ENCODE measurements at places on chromosomes 1 and 21.

- no peak for DNase-seq
Observed at GRCh38 chr1:213982289-213982671, 5.5 kb upstream of the PROX1 start.

- DNase-seq: no peak
Observed at GRCh38 chr1:244199902-244200301, 148.8 kb downstream of the ZBTB18 start.

- DNase-seq: no peak
Observed at GRCh38 chr1:57134803-57135202, 169.0 kb upstream of the C8B start.

- DNase-seq: peak; percentile 56
Observed at GRCh38 chr1:68111519-68112436, 61.4 kb upstream of the DIRAS3 start.

DNA sequence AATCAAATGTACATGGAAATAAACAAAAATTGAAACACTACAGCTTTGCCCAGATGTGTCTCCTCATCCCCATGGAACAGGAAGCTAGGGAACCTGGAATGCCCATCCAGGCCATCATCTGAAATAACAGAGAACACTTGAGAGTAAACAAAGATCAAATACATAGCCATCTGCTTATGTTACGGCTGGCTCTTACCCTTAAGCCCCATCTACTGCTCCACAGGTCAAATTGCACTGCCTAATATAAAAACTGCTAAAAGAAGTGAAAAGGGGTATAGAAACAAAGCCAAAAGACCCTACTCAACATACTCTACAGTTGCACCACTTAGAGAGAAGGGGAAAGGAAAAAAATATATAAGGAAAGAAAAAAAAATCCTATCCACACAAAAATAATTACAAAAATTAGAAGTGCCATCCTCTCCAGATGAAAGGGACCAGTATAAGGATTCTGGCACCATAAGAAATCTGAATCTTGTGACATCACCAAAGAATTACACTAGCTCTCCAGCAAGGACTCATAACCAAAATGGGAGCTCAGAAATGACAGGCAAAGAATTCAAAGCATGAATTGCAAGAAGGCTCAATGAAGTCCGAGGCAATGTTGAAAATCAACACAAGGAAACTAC is 26.9 kb downstream of the OR6Y1 start:
- no peak for DNase-seq

DNA sequence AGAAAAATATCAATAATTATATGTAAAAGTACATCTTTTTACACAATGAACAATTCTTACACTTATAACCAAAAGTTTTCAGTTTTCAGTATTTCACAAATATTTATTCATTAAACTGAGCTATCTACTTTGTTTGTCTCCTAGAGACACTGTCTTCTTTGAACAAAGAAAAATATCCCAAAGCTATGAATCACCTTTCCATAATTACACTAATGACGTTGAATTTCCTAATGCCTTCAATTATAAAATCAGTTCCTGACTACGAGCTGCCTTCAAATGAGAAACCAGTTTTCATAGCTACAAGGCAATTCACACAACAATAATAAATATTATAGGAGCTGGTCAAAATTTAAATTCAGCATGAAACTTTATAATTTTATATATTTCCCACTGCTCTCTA is 201.8 kb upstream of the BRINP3 start:
- DNase-seq: no peak

DNA sequence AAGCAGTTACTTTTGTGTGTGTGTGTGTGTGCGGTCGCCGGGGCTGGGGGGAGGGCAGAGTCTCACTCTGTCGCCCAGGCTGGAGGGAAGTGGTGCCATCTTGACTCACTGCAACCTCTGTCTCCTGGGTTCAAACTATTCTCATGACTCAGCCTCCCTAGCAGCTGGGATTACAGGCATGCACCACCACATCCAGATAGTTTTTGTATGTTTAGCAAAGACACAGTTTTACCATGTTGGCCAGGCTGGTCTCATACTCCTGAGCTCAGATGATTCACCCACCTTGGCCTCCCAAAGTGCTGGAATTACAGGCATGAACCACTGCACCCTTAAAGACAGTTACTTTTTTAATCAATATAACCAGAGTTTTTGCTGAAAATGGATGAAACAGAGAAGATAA is 207.0 kb downstream of the PTPRC start:
- DNase-seq: no peak

DNA sequence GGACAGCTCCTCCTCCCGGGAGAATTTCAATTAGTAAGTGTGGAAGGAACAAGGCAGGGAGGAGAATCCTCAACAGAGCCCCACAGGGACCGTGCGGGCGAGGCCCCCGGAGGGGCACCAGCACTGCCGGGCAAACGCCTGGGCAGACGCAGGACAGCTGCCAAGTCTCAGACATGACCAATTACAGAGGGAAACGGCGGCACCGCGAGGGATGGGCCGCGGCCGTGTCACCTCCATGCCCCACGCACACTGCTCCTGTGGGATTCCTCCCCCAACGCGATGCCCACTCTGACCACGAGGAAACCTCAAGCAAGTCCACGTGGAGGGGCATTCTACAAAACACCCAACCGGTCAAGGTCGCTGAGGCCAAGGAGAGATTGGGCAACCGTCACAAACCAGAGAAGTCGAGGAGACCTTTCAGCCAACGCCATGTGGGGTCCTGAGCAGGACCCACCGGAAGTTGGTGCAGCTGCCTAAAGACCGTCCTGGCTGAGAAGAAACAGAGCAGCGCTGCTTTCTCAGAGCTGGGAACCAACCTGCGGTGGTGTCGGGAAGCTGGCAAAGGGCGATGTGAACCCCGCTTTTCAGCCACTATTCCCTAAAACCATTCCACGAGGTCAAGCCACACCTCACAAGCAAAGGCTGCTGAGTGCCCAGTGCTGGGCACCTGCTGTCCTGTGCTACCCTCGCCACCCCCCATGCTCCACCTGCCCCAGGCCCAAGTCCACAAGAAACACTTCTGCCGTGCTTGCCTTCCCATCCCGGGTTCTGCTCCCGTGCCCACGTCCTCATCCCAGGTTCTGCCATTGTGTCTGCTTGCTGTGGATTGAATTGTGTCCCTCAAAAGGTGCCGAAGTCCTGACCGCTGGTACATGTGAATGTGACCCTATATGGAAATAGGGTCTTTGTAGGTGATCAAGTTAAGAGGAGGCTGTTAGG is 1.4 kb upstream of the KRTAP10-4 start:
- DNase-seq: no peak

DNA sequence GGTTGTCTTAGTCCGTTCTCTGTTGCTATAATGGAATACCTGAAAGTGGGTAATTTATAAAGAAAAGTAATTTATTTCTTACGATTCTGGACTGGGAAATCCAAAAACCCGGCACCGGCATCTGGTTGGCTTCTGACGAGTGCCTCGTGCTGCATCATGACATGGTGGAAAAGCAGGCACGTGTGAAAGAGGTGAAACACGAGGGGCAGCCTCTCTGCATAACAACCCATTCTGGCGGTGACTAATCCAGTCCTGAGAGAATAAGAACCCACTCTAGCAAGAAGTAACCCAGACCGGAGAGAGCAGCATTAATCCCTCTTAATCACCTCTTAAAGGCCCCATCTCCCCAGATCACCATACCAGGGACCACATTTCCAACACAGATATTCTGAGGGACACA is 2.7 kb upstream of the EDEM3 start:
- DNase-seq: no peak

GRCh38 chr1:221683681-221684080 is 58.2 kb downstream of the DUSP10 start:
- DNase-seq: no peak

- DNase-seq: no peak
Observed at GRCh38 chr1:230792691-230793462, 45.7 kb downstream of the CAPN9 start.

DNA sequence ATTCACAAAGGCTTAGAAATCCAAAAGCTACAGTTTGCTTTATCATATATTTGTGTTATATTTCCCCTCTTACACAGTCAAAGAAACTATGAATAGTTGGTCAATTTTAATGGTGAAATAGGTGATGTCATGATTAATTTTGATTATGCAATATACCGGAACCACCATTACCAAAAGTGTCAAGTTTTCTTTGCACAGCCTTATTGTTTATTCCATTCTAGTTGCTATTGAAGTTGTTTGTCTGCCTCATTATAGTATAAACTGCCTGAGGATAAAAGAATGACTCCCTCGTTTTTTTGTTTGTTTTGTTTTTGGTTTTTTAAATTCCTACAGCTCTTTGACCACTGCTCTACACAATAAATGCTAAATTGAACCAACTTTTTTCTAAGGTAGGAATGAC is 690.6 kb upstream of the ZP4 start:
- no peak for DNase-seq

DNA sequence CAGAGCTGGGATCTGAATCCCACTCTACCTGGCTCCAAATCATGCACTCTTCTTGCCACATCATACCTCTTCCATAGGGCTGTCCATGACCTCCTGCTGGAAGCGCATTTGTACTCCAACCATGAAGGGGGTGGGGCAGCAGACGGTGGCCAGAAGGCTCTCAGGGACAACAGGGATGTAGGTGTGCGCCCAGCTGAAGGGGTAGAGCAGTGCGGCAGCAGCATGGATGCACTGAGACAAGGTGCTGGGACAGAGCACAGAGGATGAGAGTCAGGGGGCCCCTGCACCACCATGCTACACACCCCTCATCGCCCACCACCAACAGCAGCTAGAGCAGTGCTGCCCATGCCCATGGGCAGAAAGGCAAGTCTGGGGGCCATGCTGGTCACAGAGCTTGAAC is 8.4 kb downstream of the DENND2D start:
- DNase-seq: no peak

- no peak for DNase-seq
Observed at GRCh38 chr1:7516341-7516740, 254.8 kb upstream of the VAMP3 start.

DNA sequence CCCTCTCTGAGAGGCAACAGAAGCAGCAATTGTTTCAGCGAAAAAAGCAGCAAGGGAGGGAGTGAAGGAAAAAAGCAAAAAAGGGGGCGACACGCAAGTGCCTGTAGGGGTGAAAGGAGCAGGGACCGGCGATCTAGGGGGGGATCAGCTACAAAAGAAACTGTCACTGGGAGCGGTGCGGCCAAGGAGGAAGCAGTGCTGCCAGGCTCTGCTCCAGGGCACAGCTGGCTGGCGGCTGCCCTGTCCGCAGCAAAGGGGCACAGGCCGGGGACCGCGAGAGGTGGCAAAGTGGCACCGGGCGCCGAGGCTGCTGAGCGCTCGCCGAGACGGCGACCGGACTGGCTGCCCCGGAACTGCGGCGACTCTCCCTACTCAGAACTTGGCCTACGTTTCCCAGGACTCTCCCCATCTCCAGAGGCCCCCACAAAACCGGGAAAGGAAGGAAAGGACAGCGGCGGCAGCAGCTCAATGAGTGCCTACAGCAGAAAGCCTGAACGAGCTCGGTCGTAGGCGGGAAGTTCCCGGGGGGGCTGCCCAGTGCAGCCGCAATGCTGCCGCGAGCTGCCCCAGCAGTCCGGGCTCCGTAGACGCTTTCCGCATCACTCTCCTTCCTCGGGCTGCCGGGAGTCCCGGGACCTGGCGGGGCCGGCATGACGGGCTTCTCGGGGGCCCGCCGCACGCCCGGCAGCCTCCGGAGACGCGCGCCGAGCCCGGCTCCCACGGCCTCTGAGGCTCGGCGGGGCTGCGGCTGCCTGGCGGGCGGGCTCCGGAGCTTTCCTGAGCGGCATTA is 1.0 kb upstream of the CDKN2C start:
- DNase-seq: no peak

DNA sequence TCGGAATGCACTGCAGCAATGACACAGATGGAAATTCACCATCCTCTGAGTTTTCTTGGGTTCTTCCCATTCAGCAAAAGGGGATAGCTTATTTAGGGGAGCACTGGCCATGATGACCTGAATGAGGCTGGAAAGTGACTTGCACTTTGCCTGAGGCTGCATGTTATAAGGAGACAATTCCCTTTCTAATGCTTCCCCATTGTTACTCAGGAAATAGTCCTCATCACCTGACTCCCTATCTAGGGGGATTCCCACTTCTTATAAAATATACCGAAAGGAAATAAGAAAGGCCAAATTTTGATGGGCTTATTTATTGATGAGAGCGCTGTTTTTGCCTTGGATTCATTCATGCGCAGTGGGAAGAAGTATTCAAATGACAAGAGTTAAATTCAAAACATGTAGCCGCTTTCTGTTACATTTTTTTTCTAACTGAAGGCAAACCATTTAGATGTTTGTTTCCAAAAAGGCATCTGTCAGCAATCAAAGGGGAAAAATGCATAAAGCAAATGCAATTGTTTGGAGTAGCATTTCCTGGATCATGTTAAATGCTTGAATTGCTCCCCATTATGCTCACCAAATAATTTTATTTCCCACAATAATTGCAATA is 220.3 kb upstream of the NFIA start:
- DNase-seq: no peak

- DNase-seq: no peak
Observed at GRCh38 chr21:25528515-25528914, 78.8 kb downstream of the MRPL39 start.

DNA sequence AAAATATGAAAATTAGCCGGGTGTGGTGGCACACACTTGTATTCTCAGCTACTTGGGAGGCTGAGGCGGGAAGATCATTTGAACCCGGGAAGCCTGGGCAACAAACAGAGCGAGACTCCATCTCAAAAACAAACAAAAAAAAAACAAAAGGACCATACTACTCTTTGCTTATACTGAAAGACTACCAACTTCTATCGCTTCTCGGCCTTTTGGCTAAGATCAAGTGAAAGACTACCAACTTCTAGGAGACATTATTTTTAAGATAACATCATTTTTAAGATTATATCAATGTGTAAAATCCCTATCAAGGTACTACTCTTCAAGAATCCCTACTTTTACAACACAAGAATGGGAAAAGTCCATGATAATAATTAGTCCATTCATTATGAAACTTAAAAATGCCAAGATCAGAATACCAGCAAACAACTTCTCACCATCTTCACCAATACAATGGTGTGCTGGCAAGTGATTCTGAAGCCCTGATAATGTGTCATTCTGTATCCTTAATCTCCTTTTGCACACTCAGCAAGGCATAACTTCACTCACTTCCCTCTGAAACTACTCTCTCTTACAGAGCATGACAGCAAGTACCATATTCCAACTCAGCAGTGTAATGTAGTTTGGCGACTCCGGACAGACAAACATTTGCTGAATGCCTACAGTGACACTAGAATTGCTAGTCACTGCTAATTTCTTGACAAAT is 1.7 kb downstream of the PTP4A2 start:
- DNase-seq: no peak

- DNase-seq: no peak
Observed at GRCh38 chr1:203756036-203756435, 8.9 kb upstream of the LAX1 start.

- DNase-seq: peak; percentile 28
Observed at GRCh38 chr1:96973605-96974004, 252.0 kb downstream of the PTBP2 start.

Measured in fibroblast of skin of left biceps (primary cell).